ENCODE measurements at places on chromosomes 12 and 14.
A peak's percentile ranks its signal among the peaks of the same experiment; 100 is the strongest.

GRCh38 chr14:101228949-101229541, 325.5 kb upstream of the RTL1 start:
- no peak for DNase-seq

- DNase-seq: no peak
These were observed 9.0 kb upstream of the DCAF4 start for GRCh38 chr14:72917094-72917802.

GRCh38 chr12:92136026-92136730, 9.5 kb downstream of the BTG1 start:
- no peak for DNase-seq

DNA sequence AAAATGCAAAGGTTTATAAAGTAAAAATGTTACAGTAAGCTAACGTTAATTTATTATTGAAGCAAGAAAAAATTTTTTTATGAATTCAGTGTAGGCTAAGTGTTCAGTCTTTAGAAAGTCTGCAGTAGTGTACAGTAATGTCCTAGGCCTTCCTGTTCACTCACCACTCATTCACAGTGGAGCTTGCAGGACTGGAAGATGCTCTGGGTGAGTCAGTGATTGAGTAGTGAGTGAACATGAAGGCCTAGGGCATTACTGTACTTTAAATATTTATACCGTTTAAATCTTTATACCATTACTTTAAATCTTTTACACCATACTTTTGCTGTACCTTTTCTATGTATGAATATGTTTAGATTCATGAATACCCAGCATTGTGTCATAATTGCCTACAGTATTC, 120.3 kb upstream of the SLC38A4 start:
- no peak for DNase-seq

DNA sequence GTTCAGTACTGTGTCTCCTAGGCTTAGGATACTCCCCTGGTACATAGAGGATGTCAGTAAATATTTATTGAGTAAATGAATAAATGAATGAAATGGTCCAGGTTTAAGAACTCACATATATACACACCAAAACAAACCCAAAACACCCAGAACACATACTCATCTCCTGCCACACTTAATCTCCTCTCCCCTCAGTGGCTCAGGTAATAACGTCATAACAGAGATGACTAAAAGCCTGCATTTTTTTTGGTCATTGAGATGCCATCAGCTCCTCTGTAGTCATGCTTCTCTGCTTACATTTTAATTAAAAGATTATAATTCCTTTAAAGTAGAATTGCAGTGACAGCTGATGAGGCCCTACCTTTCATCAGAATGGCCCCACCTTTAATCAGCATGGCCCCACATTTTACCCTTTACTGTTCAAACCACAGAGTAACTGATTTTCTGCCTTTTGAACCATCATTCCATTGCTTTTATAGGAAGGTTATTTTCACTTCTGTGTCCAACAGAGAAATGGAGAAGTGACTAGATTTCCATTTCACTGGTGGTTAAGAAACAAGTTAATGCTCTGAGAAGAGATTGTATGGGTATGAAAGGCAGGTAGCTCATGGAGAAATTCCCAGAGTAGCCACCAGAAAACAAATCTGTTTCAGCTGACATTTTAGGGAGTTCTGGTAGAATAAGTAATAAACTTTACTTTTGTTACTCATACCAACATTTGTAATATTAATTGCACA, 193.4 kb upstream of the ATP2B1 start:
- no peak for DNase-seq

DNA sequence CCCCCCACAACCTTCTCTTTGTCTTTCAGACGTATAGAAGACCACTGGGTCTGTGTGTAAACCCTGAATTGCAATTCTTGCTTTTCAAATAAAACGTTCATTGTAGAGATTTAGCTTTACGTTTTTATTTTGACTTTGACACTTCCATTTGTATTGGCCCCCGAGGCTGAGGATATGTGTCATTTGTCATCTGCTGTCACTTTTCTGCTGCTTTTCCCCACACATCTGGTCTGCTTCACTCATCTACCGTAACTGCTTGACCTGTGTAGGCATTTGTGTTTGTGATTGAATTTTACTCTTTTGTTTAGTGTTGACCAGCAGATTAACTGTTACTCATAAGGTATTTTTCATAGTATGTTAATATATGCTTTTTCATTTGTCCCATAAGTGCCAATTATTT, 157.2 kb upstream of the SYT10 start:
- DNase-seq: no peak

- DNase-seq: no peak
These were observed 107.3 kb downstream of the SLC38A4 start for GRCh38 chr12:46718495-46718894.

DNA sequence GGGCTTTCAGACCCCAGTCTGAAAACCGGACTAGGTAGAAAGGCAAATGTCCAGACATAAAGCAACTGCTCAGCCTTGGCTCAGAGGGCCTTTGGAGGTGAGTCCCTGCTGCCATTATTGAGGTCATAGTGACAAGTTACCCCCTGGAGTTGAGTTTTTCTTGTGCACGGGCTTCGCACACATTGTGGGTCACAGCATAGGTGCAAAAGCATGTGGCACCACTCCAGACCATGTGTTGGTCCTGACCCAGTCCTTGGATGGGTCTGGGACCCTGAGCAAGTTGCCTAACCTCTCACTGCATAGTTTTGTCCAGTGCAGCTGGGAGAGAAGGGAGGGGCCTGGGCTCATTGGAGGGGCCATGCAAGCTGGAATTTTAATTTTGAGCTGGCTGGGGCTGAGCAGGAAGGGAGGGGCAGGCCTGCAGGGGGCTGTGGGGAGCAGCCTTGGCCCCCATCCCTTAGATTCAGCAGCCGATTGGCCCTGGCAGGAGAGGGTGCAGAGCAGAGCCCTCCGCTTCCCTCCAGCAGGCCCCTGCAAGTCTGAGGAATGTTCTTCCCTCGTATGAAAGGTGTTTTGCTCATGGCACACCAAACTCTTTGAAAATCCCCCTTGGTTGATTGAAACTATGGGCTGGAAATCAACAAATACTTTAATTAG, 4.2 kb upstream of the KRT5 start:
- no peak for DNase-seq

GRCh38 chr14:67221248-67221981, 19.8 kb upstream of the PALS1 start:
- DNase-seq: no peak

GRCh38 chr14:64654246-64654900, 49.9 kb upstream of the PLEKHG3 start:
- no peak for DNase-seq

- no peak for DNase-seq
These were observed 27.5 kb upstream of the KRT77 start for GRCh38 chr12:52730793-52731192.

DNA sequence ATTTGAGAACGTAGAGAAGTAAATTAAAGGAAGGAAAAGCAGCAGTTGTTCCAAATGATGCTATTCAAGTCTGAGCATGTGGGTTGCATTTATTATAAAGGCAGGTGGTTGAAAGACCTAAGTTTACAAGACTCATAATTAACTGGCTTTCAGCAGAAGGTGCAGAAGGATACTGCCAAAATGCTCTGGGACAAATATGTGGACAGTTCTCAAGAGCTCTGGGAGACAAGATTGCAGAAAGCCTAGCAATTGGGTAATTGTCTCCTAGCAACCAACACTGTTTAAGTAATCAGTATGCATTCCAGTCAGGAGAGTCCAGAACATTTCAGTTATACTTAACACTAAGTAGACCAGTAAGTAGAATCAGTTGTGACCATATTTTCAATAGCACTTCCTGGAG, 131.5 kb downstream of the GPR135 start:
- peak; percentile 80 for DNase-seq

- DNase-seq: no peak
These were observed 107.9 kb downstream of the PTPRQ start for GRCh38 chr12:80551897-80552296.
